ENCODE measurements at places on chromosomes 11 and 22. TPM values are rescaled to one million over a fixed set of nuclear protein-coding genes. Genes with fewer than 3 reads are reported as not detected.

DNA sequence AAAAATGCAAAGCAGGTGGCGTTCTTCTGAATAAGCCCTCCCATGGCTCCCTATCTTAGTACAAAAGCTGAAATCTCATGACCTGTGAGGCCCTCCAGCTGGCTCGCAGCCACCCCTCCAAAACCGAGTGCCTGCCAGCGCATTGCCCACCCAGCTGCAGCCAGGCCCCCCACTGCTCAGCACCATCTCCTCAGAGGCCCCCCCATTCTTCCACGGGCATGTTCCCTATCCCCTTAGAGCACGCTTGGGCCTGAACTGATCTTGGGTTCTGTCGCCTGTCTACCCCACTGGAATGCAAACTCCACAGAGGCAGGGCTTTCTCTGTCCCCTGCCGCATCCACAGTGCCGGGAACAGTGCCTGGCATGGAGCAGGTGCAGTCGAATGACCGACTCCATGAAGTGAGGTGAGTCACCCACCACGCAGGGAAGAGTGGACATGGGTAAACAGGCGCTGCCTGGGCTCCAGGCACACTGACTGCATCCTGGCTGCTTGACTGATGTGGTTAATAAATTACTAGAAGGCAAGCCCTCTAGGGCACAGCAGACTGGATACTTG lies 11.3 kb upstream of the EFCAB6 start:
- H3K4me3 ChIP-seq: no peak overlapping the region
- peaks cover 32% of the 10 kb centered on the region for H3K4me1 ChIP-seq

The ASPHD2 gene
- total RNA-seq: 4.2 TPM

The RAB38 gene
- total RNA-seq: 15.6 TPM

DNA sequence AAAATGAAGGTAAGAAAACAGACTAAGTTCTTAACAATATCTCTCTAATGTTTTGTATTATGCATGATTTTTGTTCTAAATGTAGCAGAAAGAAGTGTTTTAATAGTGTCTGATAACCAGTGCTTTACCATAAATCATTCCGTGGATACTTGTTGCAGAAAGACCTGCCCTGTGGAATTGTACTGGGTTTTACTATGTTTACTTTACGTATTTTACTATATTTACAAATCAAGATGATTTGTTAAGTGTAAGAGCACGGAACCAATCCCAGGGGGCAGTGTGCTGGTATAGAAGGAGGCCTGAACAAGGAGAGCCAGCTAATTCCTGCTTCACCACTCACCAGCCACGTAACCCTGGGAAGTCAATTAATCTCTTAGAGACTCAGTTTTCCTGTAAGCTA lies 1.4 kb downstream of the HTR3B start:
- no peak for DNase-seq
- H3K27ac ChIP-seq: peak overlapping the region; percentile 8
- no peak overlapping the region for H3K4me3 ChIP-seq
- no peaks in the 10 kb centered on the region for H3K36me3 ChIP-seq
- peaks cover 23% of the 10 kb centered on the region for H3K4me1 ChIP-seq

- H3K4me3 ChIP-seq: no peak overlapping the region
- no peak for DNase-seq
- no peaks in the 10 kb centered on the region for H3K36me3 ChIP-seq
- no peak overlapping the region for H3K27ac ChIP-seq
- no peaks in the 10 kb centered on the region for H3K4me1 ChIP-seq
These were observed 441.2 kb upstream of the ANO3 start for GRCh38 chr11:25890626-25891260.
